T follicular helper cell (primary cell): ENCODE measurements at places on chromosomes 16 and 17.
A peak's percentile ranks its signal among the peaks of the same experiment; 100 is the strongest.

DNA sequence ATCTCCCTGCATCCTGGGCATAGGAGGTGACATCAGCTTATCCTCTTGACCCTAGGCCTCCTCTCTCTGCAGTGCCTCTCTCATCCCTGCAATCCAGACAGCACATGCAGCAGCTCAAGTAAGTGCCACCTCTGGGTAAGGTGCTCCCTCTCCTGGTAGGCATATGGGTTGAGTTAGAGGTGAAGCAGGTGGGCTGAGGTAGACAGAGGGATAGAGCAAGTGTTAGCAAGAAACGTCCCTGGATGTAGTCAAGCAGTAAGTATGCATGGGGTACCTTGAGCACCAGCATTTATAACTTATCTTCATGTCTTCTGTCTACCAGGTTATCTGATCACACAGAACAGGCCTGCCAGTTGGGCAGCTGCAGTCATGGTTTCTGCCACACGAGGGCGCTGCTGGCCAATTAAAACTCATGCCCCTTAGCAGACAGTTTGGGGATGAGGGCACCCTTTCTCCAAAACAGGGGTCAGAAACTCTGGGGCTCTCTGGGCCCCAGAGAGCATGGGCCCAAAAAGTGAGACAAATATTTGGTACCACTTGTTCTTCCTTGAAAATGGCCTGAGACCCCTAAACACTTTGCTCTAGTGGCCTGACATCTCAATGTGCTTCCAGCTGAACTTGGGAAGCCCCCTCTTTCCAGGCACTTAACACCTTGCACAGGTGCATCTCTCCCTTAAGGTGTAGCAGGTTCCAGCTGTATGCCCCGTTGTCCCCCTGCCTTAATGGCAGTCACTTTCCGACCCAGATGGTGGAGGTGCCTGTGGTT lies 59.8 kb downstream of the NEUROD2 start:
- peak; percentile 62 for DNase-seq

DNA sequence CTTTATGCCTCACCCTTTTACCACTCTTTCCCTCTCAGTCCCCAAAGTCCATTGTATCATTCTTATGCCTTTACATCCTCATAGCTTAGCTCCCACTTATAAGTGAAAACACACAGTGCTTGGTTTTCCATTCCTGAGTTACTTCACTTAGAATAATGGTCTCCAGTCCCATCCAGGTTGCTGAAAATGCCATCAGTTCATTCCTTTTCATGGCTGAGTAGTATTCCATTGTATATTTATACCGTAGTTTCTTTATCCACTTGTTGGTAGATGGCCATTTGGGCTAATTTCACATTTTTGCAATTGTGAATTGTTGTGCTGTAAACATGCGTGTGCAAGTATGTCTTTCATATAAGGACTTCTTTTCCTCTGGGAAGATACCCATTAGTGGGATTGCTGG lies 597.3 kb downstream of the WWOX start:
- no peak for DNase-seq

- no peak for DNase-seq
Observed at GRCh38 chr17:29791336-29792080, 138.5 kb downstream of the SSH2 start.

- DNase-seq = peak; percentile 23
Observed at GRCh38 chr16:10552998-10553491, 27.4 kb downstream of the EMP2 start.
